Fibroblast of skin of abdomen (primary cell): ENCODE measurements at places on chromosomes 5 and 9.

- no peak for DNase-seq
These were observed 874.7 kb downstream of the EFNA5 start for GRCh38 chr5:106796081-106796480.

- no peak for DNase-seq
These were observed 12.2 kb upstream of the ERAP2 start for GRCh38 chr5:96863949-96864584.

- no peak for DNase-seq
These were observed 399.0 kb downstream of the MED10 start for GRCh38 chr5:5979377-5979760.

GRCh38 chr5:135237748-135238103 is 161.3 kb downstream of the MACROH2A1 start:
- DNase-seq: peak; percentile 45

GRCh38 chr5:116733991-116734975 is 159.7 kb upstream of the SEMA6A start:
- DNase-seq: no peak

GRCh38 chr5:36721664-36722235 is 115.3 kb downstream of the SLC1A3 start:
- DNase-seq: no peak

DNA sequence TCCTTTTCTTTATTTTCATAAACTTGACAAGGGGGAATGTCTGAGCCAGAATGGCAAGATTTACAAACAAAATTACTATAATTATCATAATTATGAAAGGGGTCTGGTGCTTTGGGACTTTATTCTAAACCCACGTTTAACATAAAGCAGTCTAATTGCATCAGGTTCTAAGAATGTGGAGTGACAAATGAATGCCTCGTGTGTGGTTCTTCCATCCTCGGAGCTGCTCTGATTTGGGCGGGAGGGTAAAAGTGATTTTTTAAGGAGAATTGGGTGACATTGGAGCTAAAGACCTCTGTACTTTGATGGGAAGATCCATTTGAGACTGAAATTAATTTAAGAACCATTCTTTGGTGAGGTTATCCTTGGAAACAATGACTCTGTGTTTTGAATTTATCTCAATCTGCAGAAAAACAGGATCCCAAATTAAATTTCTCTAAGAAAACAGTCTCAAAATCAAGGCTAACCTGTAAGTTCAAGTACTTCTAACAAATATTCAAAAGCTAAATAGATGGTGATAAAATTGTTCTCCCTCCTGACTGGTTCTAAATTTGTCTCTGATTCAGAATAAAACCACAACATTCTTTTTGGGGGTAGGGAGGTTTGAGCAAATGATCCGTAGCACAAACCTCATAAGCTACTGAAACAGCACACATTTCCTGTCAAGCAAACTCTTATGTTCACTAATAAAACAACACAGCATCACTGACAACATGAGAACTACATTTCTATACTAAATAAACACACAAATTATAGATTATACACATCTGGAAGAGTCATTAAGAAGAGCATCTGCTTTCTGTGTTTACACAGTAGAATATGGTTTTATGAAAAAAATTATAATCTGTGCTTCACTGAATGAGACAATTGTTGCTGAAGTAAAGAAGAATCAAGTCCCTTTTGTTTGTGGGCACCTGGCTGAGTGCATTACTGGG is 85.5 kb downstream of the DCP2 start:
- peak; percentile 83 for DNase-seq

DNA sequence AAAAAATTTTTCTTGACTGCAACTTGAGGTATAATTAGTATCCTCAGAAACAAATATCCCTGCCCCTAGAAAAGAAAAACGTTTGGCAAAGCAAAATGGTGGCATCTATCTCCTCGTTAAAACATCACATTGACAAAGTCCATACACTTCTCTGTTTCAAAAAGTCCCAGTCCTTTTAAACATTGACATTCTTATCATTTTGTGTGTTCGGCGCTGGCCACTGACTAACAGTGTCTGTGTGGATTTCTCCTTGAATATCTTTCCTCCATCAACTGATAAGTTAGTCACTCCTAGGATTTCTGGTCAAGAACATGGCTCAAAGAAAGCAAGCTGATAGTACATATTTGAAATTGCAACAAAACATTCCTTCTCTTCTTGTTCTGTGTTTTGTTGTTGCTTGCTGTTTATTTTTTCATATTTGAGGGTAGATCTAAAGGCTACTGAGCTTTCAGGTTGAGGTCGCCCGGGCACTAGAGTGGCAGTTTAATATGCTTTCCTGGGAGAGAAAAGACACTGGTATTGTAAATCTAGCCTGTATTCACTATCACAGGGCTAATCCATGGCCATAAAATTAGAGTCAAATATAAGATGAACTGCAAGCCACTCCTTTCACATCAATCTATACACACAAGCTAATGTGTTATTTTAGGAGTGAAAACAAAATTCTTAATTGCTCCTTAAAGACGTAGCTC is 8.5 kb upstream of the PPIC start:
- DNase-seq: no peak

- peak; percentile 62 for DNase-seq
These were observed 311.7 kb upstream of the ZNF608 start for GRCh38 chr5:125057912-125058826.

DNA sequence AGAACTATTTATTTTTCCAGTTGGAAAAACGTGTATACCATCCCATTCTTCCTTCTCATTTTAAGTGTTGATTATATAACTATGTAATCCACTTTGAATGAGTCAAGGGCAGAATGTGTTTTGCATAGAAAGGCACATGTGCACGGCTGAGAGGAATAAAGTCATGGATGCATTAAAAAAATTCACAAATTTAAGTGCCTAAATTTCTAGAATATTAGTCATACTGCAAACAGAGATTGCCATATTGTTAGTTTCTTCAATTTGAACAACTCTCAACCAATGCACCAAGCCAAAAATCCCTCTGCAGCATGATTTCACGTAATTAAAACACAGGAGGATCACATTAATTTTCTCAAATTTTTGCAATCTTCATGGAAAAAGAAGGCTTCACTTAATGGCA is 166.3 kb downstream of the MPDZ start:
- DNase-seq: peak; percentile 78

GRCh38 chr5:32251871-32252458 is 60.8 kb downstream of the MTMR12 start:
- DNase-seq: no peak

GRCh38 chr5:154727361-154727760 is 27.8 kb upstream of the LARP1 start:
- no peak for DNase-seq
